ENCODE measurements at places on chromosomes 4 and X. TPM values are rescaled to one million over a fixed set of nuclear protein-coding genes. Genes with fewer than 3 reads are reported as not detected.

GAGE12E gene
- not detected for total RNA-seq

CLNK gene
- not detected for total RNA-seq

MTNR1A gene
- not detected for total RNA-seq

LRIT3 gene
- 0.15 TPM for total RNA-seq

DIPK2B gene
- total RNA-seq, result 0.15 TPM

ZNF718 gene
- 5.1 TPM for total RNA-seq

NAA11 gene
- total RNA-seq, result not detected

WDR17 gene
- total RNA-seq, result 3.3 TPM

All from smooth muscle cell of trachea (primary cell).